ENCODE measurements at places on chromosomes 1 and 21.
A peak's percentile ranks its signal among the peaks of the same experiment; 100 is the strongest.

DNA sequence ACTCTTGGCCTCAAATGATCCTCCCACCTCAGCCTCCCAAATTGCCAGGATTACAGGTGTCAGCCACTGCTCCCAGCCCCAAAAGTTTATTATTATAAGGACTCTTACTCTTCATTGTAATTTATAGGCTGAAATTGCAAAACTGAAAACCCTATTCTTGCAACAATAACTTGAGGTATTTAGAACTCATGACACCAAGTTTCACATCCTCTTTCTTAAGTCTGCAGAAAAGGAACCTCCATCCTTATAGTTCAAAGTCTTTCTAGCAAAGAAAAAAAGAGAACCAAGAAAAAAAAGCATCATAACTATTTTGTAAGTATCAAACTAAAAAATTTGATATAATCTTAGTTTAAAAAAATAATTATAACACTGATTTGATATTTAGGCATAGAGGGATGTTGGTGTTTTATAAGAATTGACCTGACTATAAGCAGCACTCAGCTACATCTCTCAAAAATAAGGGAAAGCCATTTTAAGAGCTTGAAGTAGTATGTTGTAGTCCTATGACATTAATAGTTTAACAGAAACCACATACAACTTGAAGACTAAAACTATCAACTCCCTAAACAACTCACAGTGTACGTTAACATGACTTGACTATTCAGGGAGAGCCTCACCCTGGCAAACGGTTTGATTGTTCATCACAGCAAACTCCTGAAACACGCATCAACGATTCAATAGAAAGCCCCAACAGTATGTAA is 122.4 kb downstream of the AKT3 start:
- no peak for DNase-seq

- no peak for DNase-seq
These were observed 400.0 kb downstream of the MATN1 start for GRCh38 chr1:30323352-30323751.

DNA sequence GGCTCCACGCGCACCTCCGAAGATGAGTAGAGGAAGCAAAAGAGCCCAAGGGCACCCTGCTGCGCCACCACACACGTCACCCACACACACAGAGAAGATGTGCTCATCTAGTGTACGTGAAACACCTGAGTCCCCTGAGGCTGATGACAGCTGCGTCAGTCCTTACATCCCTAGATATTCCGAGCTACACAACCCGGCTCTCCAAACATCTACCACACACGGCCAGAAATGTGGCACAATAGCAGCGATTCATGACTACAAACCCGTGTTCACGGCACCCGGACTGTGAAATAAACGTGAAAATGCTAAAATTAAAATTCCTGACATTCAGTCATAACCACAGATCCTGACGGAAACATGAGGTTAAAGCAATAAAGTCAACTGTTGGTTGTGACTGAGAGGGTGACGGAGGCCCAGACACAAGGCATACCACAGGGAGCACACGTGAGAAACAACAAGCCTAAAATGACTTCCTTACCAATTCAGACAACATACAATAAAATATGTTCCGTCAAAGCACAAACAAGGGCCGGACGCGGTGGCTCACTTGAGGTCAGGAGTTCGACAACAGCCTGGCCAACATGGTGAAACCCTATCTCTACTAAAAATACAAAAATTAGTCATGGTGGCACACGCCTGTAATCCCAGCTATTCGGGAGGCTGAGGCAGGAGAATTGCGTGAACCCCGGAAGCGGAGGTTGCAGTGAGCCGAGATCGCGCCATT is 7.3 kb downstream of the SSU72 start:
- DNase-seq, result no peak

DNA sequence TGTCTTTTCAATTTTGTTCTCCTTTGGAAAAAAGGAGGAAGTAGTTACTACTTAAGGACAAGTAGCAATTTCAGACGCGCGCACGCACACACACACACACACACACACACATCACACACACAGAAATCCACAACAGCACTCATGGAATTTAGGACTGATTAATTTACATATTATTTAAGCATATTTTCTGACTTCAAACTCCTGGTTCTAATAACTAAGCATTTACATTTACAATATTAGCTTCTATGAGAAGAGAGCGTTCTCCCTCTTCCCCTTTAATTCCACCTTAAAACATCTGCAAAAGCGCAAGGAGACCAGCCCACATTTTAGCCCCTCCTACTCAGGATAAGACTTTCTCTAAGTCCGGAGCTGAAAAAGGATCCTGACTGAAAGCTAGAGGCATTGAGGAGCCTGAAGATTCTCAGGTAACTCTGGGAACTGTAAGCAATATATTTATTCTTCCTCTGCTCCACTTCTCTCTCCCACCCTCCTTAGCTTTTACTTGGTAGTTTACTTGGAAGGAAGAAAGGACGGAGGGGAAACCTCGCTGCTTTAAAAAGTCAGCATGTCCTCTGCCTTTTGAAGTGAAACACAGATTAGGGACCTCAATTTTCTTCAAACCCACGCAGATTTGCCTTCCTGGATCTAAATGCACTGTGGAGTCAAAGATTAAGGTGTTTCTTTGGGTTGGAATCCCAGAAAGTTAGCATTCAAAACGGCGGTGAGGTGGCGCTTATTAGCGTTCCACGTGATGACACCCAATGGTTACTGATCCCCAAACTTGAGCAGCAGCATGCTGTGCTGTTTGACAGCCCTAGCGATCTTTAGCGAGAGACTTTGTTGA is at the start of gene PLA2G4A:
Gene PLA2G4A (plus strand): TSS at position 339 of the 844 bp plus-strand sequence. CDS start 25,406 bp downstream, outside the sequence.
- DNase-seq, result no peak

DNA sequence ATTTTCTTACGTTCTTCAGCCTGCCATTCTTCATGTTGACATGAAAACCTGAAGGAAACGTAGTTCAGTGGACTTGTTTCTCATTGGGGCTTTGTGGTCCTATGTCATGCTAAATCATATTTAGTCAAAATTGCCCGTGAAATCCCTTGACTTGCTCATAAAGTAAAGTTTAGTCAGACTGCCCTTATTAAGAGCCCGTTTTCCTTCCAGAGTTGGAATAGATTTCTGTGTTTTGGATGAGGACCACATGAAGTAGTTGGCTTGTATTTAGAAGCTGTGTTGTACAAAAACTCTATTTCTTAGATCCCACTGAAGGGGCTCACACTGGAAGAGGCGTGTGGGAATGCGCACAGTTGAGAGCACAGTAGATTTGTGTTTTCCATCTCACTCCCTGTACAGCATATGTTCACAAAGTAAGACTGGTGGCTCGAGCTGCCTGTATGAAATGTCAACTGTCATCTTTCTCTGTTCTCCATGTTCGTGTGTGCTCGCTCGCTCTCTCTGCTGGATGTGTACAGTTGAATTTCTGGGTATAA is 42.4 kb downstream of the CAMTA1 start:
- no peak for DNase-seq

DNA sequence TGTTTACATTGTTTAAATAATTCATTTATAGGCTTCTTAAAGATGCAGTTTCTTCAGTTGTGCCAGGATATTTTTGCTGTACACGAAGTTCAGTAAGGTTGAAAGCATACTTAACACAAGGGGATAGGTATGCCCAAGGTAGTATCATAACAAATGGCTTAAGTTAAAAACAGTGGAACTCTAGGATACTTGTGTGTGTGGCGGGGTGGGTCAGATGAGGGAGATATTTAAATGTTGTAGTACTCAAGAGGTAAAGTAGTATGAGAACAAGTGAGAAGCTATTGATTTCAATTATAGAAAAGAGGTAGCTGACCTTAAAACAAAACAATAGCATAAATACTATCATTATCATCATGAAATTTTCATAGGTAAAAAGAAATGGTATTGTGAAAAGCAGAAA is 6.2 kb downstream of the LRRC7 start:
- DNase-seq, result no peak

- DNase-seq, result no peak
These were observed 71.5 kb upstream of the NR5A2 start for GRCh38 chr1:199956005-199956404.

- DNase-seq, result no peak
These were observed 95.6 kb upstream of the RAB3GAP2 start for GRCh38 chr1:220367833-220368232.

DNA sequence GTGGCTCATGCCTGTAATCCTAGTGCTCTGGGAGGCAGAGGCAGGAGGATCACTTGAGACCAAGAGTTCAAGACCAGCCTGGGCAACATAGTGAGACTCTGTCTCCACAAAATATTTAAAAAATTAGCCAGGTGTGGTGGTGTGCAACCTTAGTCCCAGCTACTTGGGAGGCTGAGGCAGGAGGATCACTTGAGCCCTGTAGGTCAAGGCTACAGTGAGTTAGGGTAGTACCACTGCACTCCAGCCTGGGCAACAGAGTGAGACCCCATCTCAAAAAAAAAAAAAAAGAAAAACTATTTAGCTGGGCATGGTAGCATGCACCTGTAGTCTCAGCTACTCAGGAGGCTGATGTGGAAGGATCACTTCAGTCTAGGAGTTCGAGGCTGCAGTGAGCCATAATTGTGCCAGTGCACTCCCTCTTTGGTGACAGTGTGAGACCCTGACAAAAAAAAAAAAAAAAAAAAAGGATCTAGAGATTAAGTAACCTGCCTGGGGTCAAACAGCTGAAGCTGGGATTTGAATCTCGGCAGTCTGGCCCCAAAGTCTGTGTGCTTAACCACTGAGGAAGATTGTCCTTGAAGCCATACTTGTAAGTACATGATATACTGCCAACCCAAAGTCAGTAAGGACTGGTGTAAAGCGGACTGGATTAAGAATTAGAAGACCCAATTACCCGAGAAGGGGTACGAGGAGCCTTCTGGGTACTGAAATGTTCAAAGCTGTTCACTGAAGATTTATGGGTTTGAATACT is 31.8 kb downstream of the LRRN2 start:
- no peak for DNase-seq

DNA sequence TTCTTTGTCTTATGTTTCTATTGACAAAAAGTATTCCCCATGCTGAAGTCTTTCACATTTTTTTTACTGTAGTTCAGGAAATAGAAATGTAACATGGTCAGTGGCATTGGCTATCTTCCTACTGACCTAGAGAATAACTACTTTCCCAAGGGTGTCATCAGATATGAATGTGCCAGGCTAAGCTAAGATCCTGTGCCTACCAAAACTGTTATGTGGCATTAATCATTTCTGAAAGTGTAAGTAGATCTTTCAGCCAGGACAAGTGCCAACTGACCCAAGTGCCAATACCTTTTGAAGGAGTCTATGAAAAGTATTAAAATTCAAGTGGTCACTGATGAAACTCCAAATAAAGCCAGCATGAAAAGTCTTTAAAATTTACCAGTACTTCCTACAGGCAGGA is 165.3 kb downstream of the TNFSF18 start:
- no peak for DNase-seq

- DNase-seq, result no peak
These were observed 416.6 kb downstream of the RWDD3 start for GRCh38 chr1:95650631-95651030.

DNA sequence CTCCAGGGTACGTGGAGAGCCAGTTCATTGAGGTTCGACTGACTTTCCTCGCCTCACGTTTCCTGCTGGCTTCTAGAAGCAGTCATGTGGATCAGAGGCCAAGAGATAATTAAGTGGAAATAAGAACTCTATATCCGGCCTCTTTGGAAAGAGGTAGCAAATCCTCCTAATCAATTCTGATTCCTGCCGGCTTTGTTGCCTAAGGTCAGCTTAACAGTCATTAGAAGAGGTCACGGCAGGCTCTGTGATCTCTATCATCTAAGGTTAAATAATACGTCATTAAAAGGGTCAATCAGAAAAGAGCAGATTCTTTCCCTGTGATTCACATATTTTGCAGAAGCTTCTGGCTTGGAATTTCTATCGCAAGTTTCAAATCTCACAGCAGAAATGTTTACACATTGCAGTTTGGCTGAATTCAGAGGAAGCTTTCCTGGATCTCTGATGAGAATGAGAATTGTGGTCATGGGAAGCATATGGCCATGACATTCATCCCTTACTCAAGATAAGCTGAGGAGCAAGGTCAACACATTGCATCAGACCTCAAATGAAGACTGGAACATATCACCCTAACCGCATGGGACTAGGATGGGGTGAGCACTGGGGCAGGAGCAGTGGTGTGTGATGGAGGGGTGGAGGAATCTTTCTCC is 189.4 kb downstream of the PBX1 start:
- no peak for DNase-seq

DNA sequence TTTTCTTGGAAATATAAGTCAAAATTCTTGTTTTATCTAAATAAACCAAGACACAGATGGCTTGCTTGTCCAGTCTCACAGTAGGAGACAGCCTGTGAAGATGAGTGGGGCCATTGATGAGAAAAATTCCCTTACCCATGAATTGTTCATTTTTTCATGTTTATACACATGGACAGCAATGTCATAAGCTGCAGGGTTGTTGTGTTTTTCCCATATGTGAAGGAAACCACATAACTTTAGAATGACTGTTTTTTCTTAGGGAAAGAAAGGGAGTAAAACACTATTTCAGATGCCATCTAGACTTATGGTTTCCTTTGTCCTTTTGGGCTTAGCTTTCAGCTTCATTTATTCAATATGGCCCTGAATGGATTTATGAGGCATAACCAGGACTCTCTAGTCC is 622.5 kb upstream of the NR5A2 start:
- no peak for DNase-seq

DNA sequence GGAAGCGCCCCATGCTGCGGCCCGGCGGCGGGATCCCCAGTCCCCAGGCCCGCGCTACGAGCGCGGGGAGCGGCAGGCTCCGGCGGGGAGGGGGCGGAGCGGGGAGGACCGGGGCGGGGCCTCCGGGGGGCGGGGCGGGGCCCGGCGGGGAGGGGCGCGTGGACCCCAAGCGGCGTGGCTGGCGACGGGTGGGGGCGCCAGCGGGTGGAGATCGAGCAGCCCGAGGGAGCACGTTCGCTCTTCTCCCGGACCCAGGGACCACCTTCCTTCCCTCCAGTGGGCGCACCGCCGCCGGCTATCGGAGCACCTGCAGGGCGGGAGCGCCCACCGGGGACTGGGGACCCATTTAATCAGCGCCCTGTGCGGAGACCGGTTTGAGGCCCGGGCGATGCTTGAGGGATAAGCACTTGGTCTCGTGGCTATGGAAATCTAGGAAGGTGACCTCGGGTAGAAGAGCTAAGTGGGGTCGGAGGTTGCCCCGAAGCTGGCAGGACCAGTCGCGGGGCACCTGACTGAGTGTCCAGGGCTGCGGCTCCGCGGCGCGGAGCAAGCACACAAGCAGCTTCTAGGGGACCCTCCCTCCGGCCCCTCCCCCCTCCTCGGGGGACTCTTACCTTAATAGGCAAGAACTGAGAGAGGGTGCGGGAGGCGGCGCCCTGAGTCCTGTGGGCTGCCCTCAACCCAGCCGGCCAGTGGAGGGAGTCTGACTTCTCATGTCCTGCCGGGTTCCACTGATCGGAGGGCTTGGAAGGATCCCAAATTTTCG is at the start of gene TSPAN2:
Gene TSPAN2 (minus strand): TSS at position 84 of the 766 bp plus-strand sequence. CDS start 71 bp downstream, at position 13.
- peak; percentile 24 for DNase-seq

- DNase-seq, result no peak
These were observed 437.7 kb upstream of the OLFM3 start for GRCh38 chr1:102434421-102434820.

Data from stimulated activated CD4-positive, alpha-beta T cell treated with anti-CD3 and anti-CD28 coated beads, TNF-alpha, amount 100 ng/mL, for 4 hours (primary cell).